ENCODE measurements at places on chromosomes 3 and 15.

- no peak for DNase-seq
These were observed 287.3 kb upstream of the TLE3 start for GRCh38 chr15:70385052-70385451.

- DNase-seq: no peak
These were observed 364.1 kb downstream of the CGGBP1 start for GRCh38 chr3:87694678-87695077.

GRCh38 chr15:31487811-31488436 is 161.3 kb downstream of the KLF13 start:
- peak; percentile 36 for DNase-seq

GRCh38 chr3:120775411-120775810 is 32.9 kb downstream of the GTF2E1 start:
- no peak for DNase-seq

DNA sequence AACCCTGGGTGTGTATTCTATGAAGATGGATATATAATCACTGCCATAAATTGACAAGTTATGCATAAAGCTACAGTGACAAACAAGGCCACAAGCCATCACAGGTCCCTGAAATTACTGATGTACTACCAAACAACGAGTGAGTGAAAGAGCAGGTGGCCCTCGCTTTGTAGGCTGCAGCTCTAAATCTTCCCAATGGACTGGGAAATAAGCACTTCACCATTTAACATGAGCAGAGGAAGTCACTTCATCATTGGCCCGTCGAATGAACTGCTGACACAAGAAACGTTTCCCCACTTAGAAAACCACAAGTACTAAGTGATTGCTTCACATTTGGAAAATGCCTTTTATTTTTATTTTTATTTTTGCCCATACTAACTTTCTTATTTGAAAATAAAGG is 218.0 kb downstream of the ZNF385D start:
- DNase-seq: no peak

DNA sequence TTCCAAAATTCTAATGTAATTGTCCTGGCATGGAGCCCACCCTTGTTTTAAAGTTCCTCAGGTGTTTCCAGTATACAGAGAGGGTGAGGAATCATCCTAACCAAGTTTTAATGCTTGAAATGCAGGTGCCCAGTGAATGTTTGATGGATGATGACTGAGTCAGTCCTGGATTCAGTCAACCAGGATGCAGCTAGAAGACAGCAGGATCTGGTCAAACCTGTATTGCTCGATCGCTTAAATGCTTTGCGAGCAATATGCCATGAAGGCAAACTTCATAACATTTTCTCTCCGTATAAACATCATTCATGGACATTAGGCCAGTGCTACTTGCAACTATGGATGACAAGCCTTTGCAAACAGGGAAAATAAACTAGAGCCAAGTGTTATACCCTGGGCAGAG is 591.2 kb downstream of the RSL24D1 start:
- DNase-seq: no peak

- DNase-seq: no peak
These were observed 68.7 kb downstream of the TP63 start for GRCh38 chr3:189699885-189700284.

DNA sequence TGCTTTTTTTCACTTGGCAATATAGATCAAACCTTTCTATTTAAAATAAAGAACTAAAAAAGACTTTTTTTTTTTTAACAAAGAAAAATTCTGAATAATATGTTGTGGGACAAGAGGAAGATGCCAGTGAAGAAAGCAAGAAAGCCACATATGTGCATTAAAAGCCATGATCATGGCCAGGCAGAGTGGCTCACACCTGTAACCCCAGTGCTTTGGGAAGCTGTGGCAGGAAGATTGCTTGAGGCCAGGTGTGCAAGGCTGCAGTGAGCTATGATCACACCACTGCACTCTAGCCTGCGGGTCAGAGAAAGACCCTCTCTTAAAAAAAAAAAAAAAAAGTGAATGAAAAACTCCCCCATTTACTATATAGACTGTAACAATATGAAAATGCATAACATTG is 23.9 kb downstream of the C2CD4B start:
- DNase-seq: no peak

- no peak for DNase-seq
These were observed 14.4 kb downstream of the TNFAIP8L3 start for GRCh38 chr15:51080286-51080685.

DNA sequence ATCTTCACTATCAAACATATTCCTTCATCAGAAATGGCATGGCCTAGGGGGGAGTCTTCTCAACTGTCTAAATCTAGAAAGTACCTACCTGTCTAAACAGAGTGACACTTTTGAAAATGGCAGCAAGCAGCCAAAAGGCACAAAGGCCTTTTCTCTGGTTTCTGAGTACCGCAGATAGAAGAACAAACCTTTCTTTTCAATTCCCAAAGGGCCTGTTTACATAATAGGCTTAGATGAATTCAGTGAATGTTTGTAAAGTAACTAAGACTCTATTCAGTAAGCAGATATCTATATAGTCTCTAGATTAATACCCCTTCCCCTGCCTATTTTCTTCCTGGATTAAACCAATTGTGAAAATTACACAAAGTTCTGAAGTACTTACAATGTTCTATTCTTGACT is 7.1 kb downstream of the MYEF2 start:
- DNase-seq: no peak

DNA sequence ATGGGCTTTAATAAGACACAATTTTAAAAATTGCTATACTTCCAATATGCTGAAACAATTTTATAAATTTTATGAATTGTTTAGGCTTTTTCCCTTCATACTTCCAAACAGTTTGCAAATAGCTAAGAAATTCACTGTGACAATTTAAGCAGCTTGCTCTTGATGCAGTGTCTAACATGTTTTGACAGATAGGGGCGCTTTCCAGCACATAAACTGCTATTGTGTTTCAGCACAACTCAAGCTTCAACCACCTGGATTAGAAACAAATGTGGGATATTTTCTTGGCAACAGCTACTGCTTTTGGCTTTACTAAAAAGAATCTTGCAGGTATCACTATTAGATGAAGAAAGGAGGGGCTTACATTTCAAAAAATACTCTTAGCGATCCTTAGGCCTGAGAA is 565.8 kb upstream of the DPPA4 start:
- DNase-seq: no peak

- no peak for DNase-seq
These were observed 787.3 kb downstream of the EDEM1 start for GRCh38 chr3:5974630-5975322.

DNA sequence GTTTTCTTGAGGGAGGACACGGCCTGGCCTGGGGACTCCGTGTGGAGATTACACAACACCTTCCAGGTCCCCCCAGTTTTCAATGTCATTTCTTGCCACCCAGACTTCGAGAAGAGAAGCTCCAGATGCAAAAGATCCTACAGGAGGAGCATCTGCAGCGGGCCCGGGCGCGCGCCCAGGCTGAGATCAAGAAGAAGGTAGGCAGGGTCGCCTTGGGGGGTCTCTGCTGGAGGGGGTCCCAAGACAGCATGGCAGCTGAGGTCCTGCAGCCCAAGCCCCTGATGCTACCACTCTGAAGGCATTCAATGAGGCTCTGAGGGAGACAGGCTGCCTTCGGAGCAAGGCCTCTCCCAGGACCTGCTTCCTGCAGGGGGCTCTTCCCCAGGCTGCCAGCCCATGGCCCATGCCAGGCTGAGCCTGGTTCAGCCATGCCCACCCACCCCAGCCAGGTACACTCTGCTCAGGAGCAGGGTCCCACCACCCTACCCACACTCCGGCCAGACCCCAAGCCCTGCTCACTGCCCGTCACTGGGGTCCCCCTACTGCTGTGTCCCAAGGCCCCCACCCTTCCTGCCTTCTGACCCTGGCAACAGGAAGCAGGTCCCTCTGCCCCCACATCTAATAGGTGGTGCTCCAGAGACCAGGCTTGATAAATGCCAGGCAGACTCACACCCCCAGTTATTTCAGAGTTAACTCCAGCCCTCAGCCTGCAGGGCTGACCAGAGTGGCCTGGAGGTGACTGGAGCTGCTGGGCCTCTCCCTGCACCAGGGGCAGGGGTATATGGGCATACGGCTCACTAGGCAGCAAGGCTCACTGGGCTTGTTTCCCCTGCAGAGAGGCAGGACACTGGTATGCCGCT is 40.0 kb downstream of the ZXDC start:
- DNase-seq: no peak

DNA sequence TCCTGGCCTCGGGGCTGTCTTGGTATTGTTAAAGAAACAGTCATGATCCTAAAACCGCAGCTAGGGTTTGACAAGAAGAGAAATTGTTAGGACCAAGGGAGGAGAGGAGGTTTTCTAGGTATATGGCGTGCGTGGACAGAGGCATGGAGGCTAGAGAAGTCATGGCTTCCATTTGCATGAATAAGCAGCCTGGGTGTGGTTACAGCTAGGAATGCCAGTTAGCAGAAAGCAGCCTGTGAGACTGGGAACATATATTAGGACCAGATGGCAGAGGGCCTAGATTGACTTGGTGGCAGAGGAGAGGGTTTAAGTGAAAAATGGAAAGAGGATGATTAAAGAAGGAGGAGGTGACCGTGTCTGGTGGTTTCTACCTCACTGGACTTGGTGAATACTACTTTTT is 573.6 kb upstream of the ARRDC4 start:
- DNase-seq: no peak

GRCh38 chr15:69852482-69852881 is 245.2 kb downstream of the TLE3 start:
- DNase-seq: peak; percentile 70

DNA sequence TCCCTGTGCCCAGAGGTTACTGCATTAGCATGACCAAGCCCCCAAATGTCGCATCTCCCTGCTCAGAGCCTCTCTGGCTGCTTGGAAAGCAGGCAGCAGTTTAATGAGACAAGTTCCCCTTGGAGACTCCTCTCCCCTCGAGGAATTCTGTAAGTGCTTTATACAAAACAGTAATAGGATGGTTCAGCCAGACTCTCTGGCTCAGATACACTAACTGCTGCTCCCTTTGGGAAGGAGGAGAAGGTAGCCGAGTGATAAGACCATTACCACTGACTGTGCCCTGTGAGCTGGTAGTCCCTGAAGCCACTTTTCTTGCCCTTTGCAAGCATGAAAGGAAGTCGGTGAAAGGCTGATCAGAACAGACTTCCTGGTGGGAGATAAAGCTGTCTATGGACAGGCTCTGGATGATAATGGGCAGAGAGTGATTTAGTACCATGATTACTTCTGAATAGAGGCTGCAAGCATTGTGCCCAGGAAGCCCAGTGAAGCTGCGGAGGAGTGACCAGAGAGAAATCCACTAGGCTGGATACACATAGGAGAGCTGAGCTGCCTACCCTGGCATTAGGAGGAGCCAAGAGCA is 100.8 kb downstream of the SEMA6D start:
- DNase-seq: no peak

DNA sequence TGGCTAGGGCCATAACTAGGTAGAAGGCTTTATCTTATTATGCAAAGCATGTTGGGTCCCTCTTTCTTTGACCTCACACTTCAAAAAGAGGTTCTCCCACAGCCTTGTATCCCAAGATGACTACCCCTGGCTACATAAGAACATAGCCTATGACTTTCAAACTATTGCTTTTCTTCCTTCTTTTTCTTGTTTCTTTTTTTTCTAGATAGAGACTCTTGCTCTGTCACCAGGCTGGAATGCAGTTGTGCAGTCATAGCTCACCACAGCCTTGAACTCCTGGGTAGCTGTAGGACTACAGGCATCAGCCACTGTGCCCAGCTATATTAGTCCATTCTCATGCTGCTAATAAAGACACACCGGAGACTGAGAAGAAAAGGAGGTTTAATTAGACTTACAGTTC is 47.2 kb downstream of the DIPK2A start:
- DNase-seq: peak; percentile 72

DNA sequence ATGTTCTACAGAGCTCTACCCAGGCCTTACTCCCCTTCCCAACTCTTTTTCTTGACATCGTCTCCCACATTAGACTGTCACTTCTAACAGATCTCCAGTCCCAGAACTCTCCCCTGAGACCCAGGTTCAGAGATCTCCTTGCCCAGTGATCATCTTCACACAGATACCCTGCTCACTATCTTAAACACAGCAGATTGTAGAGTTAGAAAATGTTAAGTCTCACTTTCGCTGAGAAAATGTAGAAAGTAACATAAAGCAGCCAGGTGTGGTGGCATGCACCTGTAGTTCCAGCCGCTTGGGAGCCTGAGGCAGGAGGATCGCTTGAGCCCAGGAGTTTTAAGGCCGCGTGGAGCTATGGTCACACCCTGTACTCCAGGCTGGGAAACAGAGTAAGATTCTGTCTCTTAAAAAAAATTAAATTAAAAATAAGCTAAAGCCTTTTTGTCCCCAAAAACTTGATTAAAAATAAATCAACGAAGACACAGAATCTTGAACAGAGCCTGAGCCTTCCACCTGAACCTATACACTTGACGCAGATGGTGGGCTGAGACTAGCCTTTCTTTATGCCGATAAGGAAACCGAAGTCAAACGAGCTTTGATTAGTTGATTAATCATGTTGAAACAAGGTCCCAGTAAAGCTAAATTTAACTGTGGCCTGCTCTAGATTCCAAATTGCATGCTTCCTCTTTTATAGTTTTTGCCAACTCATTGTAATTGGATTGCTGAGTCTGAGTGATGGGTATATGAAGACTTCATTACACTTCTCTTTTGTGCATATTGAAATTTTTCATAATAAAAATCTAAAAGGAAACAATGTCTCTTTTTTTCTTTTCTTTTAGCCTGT is 31.3 kb upstream of the BLM start:
- no peak for DNase-seq

- DNase-seq: no peak
These were observed 8.8 kb downstream of the ARID3B start for GRCh38 chr15:74549816-74550215.

DNA sequence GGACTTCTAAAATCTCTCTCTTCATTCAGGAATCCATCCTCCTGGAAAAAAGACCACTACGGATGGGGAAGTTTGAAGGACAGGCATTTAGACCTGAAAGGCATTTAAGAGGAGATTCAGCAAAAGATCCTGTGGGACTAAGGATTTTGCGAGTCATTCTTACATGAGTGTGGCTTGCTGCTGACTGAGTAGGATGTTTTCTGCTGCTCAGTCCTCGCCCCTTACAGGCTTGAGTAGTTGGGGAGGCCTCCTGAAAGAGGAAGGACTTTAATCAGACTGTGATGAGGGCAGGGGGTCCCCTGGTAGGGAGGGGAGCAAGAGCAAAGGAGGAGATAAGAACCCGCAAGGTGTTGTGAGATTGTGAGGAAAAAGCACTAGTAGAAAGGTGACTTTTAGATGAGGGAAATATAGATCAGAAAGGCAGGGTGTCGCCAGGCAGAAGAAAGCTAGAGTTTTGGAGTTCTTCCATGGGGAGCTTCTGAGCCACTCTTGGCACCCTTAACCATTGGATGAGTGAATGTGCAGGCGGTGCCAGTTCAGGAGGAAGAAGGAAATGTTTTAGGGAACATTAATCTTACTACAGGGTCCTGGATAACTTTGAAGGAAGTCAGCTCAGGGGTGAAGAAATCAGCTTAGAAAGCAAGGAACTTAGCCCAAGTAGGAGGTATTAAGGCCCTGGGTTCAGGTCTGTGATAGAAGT is 171.1 kb downstream of the RORA start:
- no peak for DNase-seq

GRCh38 chr3:161549261-161549660 is 52.7 kb downstream of the OTOL1 start:
- DNase-seq: no peak

DNA sequence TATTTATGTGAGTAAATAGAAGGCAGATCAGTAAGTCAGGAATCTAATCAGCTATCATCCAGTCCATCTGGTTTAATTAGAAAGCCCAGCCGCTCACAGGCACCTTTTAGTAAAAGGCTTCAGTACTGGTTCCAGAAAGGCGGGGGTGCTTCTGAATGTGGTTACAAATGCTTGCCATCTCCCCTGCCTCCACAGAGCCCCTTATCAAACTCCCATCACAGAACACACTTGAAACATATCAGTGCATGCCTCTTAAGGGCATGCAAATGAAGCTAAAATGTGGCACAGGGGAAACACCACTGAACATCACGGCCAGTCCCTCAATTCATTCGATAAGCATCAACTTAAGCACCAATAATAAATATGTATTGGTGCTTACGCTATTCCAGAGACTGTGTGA is 261.4 kb downstream of the RORA start:
- no peak for DNase-seq
